ENCODE measurements at places on chromosomes 5 and 9.

GRCh38 chr9:4206718-4207117 lies 93.2 kb downstream of the GLIS3 start:
- DNase-seq = no peak

- DNase-seq = peak; percentile 7
These were observed 1080.7 kb upstream of the NUDT12 start for GRCh38 chr5:104643320-104643719.

- DNase-seq = no peak
These were observed 13.6 kb downstream of the IL33 start for GRCh38 chr9:6229186-6229585.

DNA sequence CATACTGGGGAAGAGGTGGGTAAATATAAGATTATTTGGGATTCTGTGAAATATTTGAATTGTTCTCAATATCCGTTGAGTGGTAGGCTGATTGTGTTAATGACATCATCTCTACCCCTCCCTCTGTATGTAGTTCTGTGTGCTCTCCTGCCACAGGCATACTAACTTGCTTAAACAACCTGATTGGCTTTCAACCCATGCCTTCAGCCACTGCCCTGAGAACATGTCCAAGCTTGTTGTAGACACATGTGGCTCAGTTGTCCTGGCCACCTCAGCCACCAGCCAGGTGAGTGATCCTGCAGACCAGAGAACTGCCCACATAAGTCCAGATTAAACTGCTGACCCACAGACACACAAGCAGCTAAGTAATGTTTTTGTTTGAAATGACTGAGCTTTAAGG lies 31.1 kb downstream of the ANKS6 start:
- DNase-seq = no peak

DNA sequence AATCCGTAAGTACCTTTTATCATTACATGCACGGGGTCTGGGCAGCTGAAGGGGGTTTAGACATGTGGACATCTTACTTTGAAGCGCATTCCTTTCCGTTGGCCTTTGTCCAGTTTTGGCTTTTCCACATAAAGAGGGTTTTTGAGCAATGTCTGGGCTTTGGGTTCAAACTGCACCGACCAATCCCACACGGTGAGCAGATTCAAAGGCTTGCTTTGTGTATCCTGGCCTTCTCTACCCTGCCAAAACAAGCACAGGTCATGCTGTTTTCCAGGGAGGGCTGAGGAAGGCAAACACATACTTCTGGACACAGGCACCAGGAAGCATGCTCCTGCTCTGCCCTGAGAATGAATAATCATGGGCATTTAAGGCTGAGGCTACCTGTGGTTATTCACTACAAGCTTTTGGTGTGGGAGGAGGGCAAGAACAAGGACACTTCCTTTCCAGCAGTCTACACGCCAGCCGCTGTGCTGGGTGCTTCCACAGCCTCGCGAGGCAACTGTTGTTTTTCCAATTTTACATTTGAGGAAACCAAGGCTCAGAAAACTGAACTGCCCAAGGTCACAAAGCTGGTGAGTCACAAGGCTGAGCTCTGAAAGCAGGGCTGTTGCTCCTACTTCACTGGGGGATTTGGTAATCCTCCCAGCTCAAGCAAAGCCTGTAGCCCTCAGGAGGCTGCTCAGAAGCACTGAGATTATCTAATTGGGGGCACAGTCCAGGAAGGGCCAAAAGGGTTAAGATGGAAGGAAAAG lies 59.8 kb upstream of the GOLPH3 start:
- peak; percentile 37 for DNase-seq

DNA sequence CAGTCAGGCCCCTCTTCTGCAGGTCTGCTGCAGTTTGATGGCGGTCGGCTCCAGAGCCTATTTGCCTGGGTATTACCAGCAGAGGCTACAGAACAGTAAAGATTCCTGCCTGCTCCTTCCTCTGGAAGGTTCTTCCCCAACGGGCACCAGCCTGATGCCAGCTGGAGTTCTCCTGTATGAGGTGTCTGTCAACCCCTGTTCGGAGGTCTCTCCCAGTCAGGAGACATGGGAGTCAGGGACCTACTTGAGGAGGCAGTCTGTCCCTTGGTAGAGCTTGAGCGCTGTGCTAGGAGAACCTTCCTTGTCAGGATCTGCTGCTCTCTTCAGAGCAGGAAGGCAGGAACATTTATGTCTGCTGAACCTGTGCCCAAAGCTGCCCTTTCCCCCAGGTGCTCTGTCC lies 138.4 kb upstream of the IQGAP2 start:
- DNase-seq = no peak

GRCh38 chr9:69342769-69343168 lies 17.8 kb downstream of the ENTREP1 start:
- no peak for DNase-seq

DNA sequence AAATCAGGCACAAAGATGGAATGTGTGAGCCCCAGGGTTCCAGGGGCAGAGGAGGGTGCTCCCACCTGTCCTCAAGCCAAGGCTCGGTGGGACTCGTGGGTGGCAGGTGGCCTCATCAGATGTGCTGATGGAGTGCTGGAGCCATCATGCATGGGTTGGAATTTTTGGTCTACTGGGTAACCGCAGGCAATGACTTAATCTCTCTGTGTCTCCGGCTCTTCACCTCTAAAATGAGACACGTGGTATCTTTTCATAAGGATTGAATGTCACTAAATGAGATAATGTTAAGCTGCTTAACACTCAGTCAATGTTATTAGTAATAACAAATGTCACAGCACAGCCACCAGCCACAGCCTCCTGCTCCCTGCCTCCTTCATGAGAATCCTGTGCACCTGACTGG lies 245.5 kb downstream of the HSPA4 start:
- DNase-seq = no peak

DNA sequence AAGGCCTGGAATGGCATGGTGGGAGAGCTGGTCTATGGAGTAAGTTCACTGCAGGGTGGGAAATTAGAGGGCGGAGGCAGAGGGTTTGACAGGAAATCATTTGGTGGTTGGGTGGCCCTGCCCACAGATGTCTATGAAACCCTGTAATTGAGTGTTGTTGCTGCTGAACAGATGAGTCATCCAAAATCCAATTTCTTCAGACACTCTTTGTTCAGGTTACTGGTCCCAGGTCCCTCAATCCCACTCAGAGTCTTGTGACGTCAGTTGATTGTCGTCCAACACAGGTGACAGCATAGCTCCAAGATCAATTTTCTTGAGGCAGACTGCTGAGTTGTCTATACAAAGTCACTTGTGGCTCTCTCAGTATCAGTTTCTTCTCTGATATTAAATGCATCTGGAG lies 208.6 kb downstream of the GRIA1 start:
- peak; percentile 23 for DNase-seq

GRCh38 chr5:15683332-15683731 lies 183.4 kb downstream of the FBXL7 start:
- no peak for DNase-seq

DNA sequence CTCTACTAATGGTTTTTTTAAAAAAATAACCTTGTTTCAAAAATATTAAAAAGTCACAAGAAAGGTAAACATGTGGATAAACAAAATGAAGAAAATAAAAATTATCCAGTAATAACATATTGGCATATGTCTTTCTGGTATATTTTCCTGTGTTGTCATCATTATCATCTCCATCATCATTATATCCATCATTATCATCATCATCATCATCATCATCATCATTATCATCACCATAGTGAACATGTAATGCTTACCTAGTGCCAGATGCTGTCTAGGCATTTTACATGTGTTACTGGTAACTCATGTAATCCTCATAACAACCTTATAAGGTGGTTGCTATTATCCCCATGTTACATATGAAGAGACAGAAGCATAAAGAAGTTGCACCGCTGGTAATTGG lies 111.5 kb upstream of the CDKN2B start:
- DNase-seq = no peak

GRCh38 chr5:150444770-150445169 lies 4.8 kb downstream of the RPS14 start:
- DNase-seq = no peak

GRCh38 chr9:137435381-137435891 lies 5.7 kb downstream of the ENTPD8 start:
- DNase-seq = no peak

GRCh38 chr9:107547303-107547702 lies 57.7 kb upstream of the KLF4 start:
- no peak for DNase-seq

DNA sequence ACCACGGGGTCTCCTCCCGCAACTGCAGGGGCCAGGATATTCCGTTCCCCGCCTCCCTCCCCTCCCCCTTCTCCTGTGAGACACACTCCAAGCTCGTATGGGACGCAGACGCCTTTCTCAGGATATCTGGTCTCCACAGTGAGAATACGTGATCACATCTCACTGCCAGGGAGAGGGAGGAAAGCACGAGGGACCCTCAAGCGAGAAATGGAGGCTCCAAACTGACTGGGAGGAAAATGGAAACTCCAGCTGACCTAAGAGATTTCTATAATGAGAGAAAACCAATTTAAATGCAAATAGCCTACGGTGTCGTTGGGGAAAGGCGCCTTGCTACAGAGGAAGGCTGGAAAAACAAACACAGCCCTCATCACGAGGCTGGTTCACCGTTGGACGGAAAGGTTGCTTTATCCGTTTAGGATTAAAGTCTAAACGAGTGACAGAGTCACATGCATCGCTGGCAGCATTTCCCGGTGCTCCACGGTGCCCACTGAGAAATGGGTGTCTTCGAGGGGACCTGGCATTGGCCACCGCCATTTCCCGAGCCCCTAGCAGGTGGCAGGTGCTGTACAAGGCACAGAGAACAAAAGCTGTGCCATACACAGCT lies 116.9 kb upstream of the CPEB4 start:
- DNase-seq = no peak

- no peak for DNase-seq
These were observed 189.0 kb upstream of the PUM3 start for GRCh38 chr9:3032898-3033297.

- peak; percentile 18 for DNase-seq
These were observed 83.7 kb downstream of the PDE6A start for GRCh38 chr5:149860801-149861322.

DNA sequence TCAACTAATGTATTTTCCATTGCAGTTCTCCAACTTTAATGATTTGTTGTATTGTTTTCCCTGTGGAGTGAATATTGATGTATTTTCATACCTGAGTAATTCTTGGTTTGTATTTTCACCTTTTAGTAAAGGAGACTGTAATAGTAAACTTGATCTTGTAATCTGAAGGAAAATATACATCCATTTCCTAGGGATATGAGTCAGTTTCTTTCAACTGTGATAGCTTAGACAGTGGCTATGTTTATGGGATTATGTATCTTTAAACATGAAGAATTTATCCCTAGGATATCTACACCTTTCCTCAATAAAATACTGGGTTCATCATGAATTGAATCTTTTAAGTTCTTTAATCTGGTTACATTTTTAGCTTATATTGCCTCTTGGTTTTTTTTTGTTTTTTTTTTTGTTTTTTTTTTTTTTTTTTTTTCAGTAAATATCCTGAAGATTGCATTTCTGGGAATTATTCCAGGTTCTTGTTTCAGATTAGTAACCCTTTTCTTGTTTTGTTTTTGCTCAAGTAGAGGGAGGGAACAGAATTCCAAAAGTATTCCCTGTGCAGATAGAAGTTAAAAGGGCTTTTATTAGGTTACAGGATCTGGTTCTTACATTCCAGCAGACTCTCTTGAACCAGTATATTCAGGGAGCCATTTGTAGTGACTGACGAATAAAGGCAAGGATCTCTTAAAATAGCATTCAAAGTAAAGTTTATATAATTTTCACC lies 7.1 kb downstream of the WDR36 start:
- no peak for DNase-seq

- peak; percentile 65 for DNase-seq
These were observed 92.1 kb upstream of the MAP1B start for GRCh38 chr5:72015103-72015548.

DNA sequence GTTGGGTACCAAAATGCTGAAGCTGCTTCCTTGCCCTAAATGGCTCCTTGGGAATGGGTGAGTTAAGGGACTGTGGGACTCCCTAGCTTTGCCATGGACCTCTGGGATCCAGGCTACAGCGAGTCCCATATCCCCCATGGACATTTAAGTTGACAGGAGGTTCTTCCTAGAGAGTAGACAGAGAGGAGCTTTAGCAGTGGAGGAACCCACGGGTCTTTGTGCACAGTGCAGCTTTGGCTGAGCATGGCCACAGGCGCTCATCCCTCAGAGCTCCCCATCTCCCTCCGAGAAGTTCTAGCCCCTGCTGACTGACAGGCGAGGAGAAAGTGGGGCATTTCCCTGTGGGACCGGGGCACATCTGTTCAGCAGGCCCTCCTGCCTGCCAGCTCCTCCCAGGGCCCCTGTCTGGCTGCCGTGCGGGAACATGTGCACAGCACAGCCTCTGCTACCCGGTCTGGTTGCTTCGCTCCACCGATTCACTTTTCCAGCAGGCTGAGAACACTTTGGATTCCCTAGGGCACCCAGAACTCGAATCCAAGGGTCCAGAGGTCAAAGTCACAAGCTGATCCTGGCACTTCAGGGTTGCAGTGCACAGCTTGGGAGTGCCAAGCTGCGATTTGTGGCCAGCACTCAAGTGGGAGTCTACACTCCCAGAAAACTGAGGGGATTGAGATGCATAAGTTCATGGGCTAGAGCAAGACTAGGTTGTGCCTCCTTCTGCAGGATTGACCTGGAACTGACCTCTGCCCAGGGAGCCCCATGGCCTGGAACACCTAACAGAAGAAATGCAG lies 40.6 kb upstream of the DMRTA1 start:
- no peak for DNase-seq

DNA sequence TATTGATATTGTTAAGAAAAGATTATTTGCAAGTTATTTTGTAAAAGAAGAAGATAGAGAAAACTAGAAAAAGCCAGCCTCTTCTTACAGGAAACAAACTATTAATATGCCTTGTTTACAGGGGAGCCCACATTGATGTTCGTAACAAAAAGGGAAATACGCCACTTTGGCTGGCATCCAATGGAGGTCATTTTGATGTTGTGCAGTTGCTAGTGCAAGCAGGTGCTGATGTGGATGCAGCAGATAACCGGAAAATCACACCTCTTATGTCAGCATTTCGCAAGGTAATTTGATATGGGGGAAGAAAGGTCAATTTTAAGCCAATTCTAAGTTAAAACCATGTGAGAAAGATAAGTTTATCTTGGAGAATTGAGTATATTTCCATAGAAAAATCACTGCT lies 37.6 kb upstream of the EIF4EBP3 start:
- no peak for DNase-seq

DNA sequence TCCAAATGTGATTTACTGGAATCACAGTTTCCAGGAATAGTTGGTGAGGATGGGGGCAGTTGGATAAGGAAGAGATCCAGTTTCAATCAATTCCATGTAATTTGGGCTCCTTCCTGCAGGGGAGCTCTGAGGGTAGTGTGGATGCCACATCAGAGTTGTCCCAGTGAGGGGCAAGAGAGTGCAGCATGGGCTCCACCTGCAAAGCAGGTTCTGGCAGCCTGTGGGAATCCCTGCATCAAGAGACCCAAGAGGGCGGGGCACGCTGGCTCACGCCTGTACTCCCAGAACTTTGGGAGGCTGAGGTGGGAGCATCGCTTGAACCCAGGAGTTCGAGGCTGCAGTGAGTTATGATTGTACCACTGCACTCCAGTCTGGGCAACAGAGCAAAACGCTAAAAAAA lies 188.5 kb downstream of the CACNA1B start:
- DNase-seq = no peak

Measured in fibroblast of skin of right quadriceps (primary cell).